ENCODE measurements at places on chromosomes 4 and X. TPM values are rescaled to one million over a fixed set of nuclear protein-coding genes. Genes with fewer than 3 reads are reported as not detected.

DNA sequence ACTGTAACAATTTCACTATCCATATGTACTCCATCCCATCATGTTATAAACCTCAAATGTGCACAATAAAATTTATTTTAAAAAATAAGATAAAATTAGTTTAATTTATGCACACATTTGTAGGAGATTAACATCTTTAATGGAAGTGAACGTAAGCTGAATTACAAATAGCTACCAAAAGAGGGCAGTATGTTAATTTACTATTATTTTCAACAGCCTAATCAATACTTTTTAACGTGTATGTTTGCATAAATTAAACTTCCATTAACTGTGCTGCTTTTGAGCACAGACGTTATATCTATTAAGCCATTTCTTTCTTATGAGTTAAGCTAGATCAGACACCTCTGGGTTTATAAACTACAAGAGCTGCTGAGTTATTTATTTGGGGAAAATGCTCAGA is 56.5 kb upstream of the PHKA2 start:
- no peak for DNase-seq

DNA sequence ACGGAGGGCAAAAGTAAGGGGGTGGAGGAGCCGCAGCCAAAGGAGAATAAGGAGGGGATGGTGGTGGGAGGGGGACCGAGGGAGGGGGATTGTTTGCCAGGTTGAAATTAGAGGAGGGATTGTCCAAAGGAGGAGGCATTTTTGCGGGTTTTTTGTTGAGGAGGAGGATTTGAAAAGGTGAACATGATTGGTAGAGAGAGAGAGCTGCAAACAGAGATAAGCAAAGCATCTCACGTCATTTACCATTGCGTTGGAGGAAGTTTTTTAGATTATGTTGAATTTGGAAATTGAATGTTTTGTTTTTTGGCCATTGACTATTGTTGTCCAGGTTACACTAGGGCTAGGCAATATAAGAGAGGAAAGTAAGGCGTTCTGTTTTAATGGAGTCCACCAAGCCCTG is 54.5 kb upstream of the ABCB7 start:
- DNase-seq, result no peak

HAUS3 gene
- total RNA-seq, result 11.9 TPM

NWD2 gene
- not detected for total RNA-seq

- DNase-seq, result no peak
These were observed 27.2 kb downstream of the DCK start for GRCh38 chr4:71020611-71021010.

APELA gene
- 25.1 TPM for total RNA-seq
